ENCODE measurements at places on chromosomes 12 and 14.

- DNase-seq = no peak
Observed at GRCh38 chr14:65101631-65102440, 481 bp downstream of the MAX start.

GRCh38 chr12:14258575-14258940 is 106.9 kb upstream of the ATF7IP start:
- no peak for DNase-seq

DNA sequence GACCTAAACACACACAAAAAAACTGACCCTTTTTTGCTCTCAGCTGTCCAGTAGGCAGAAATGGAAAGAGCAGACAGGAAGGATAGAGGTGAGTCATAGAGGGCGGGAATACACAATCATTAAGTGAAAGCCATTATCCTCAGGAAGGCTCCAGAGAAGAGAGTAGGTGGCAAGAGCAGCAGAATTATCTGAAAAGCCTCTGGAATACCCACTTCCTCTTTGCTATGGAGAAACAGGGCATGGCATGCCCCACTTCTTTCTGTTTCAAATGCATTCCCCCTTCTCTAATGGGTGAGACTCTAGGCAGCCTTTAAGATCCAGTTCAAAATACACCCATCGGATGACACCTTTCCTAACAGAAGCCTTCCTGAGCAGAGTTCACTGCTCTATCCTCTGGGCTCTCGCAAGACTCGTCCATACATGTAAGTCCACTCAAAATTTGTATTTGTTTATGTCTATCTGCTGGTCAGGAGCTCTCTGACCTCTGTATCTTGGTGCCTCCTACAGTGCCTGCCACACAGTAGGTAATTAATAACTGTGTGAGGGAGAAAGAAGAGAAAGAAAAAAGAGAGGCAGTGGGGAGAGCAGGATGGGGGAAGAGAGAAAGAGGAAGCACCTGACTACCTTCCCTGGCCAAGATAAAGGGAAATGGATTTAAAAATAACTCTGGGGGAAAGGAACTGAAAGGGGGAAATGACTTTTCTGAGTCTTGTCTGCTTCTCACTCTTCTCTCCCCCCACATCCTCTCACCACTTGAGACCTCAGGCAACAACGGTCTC is 8.5 kb downstream of the KLHL33 start:
- no peak for DNase-seq

GRCh38 chr12:119288576-119288975 is 46.0 kb upstream of the CCDC60 start:
- DNase-seq = no peak

- no peak for DNase-seq
Observed at GRCh38 chr12:65277994-65278575, 398 bp upstream of the MSRB3 start.

DNA sequence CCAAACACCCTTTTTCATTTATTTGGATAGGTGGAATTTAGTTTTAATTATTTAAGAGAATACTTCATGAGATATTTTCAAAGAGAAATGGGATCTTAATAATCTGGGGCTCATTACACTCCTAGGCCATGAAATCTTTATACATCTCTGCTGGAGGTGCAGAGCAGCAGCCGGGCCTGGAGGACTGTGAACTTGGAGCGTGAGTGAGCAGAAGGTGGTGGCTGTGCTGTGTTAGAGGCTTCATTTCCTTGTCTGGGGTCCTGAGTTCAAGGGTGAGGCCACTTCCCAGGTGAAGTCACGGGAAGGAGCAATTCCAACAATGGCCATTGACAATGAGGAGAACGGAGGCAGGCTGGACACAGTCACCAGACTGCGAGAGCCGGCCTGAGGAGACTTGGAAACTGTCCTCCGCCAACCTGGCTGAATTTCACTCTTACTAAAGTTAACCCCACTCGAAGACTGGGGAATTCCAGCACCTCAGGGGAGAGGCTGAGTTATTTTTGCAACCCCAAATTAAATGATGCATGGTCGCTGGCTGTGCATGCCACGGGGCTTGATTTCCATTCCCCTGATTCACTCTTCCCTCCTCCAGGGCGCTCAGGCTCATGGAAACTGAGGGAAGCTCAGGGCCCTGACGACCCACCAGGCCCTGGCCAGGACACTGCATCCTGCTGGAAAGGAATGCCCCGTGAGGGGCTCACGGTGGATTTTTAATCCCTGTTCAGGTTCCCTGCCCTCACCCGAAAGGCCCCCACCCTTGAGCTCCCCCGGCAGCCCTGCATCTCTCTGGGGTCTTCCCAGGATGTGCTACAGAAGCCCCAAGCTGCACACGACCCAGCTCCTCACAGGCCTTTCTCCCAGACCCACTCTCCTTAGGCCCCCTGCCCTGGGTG is 22.6 kb upstream of the TRAF3 start:
- DNase-seq = no peak

DNA sequence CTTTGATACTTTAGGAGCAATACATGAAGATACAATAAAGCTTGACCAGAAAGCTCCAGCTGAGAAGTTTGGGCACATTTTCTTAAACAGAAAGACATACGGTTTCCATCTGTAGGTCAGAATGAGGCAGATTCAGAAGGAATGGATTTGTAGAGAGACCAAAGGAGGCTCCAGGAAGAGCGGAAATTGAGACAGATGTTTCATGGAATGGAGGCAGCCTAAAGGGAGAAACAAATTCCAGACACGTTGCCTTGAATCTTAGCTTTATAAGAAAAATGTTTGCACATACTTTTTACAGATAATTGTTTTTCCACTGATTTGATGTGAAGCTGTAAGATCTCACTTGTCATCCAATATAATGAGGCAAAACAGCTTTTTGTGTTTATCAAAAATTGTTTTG is 24.8 kb downstream of the EPYC start:
- DNase-seq = no peak

DNA sequence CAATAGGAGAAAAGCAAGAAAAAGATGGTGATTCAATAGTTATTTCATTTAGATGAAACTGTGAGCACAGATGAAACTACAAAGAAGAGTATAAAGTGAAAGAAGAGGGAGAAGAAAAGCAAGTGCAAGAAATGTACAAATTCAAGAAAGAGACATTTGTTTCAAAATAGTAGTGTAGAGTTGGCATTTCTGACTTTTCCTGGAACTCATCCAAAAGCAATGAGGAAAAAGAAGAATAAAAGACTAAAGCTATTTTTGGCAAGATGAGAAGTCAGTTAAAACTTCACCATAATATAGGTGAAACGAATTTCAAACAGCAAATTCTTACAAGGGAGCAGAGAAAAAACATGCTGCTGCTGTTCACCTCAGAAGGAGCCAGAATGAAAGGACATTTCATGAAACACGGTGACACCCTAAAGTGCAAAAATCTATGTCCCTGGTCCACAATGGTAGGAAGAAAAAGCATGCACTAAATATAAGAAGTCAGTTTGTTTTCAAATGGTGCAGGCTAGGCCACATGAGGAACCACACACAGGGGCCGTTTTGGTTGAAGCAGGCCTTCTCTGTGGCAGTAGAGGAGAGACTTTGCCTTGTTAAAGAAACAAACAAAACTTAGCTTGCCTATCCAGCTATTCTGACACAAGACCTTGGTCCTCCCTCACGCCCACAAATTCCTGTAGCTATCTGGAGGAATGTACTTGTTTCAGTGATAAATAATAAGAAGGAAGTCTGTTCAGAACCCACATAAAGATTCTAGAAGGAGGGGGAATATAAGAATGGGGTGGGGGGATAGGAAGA is 11.1 kb upstream of the CMAS start:
- no peak for DNase-seq

DNA sequence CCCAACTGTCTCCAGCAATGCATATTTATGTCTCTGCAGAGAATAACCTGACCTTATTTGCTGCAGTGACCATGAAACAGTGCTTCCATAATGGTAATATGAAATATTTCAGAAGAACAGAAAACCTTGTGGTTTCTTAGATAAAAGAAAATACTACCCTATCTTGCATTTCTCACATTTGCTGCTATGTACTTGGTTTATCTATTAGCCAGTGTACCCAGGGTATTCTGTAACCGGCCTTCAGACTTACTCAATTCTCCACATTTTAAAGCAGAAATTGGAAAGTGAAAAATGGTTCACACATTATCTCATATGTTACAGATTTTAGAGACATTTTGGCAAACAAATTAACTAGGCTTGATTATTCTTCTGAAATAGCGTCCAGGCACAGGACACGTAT is 57.9 kb upstream of the CCDC91 start:
- no peak for DNase-seq

- DNase-seq = no peak
Observed at GRCh38 chr12:73892201-73892600, 645.4 kb upstream of the ATXN7L3B start.

GRCh38 chr14:60093080-60093479 is 1.4 kb downstream of the PCNX4 start:
- no peak for DNase-seq

GRCh38 chr14:88870777-88871176 is 46.3 kb downstream of the TTC8 start:
- DNase-seq = no peak

DNA sequence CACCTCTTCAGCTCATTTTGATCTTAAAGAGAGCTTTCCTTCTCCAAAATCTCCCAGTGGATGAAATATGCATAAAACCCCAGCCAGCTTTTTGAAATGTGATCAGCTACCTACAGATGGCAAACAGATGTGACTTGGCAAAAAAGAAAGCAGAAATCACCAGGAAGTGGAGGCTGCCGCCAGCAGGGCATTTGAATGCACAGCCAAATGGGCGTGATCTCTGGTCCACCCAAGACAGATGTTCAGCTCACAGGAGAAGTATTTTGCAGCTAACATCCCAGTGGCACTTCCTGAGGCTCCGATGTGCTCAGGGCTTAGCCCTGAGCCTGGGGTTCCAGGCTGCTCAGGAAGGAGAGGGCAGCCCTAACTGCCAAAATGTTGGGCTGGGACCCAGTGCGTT is 78.3 kb downstream of the LGMN start:
- DNase-seq = no peak

GRCh38 chr14:54807881-54808280 is 94.7 kb downstream of the GCH1 start:
- no peak for DNase-seq

- no peak for DNase-seq
Observed at GRCh38 chr12:4270831-4271716, 2.5 kb upstream of the CCND2 start.

- no peak for DNase-seq
Observed at GRCh38 chr14:75545907-75546306, 23.6 kb downstream of the BATF start.

GRCh38 chr12:107478881-107479280 is 206.7 kb upstream of the PWP1 start:
- no peak for DNase-seq

DNA sequence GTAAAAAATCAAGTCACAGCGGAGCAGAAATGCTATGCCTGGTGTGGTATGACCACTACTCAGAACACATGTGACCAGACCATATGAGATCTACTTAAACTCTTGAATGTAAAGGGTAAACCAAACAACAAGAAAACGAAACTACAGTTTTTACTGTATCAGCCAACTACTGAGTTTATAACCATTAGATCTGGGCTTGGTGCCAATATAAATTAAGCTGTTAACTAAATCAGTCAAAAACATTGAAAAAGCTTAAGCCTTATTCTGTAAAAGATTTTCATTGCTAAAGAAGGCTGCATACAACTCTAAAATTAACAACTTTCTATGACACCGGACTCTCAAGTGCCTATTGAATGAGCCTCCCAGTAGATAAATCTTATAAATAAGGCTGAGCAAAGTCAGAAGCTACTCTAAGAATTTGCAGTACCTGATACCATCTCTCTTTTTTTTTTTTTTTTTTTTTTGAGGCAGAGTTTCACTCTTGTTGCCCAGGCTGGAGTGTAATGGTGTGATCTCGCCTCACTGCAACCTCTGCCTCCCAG is 35.4 kb downstream of the SPTLC2 start:
- DNase-seq = no peak

DNA sequence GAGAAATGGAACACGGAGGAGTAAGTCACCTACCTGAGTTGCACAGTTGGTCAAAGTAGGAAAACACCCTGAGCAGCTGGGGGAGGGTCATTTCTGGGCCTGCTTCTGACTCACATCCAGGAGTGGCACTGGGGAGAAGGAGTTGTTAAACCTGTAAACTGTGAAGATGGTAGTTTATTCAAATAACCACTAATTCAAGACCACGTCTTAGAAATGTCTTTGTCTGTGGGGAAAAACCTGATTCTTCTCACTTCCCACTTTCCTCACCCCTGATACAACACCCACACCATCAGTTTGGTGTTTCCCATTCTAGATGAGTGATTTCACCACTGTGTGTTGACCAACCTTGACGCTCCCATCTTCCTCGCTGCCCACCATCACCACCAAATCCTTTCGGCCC is 207.1 kb downstream of the ANO4 start:
- DNase-seq = no peak

- DNase-seq = no peak
Observed at GRCh38 chr12:12600659-12601058, 11.0 kb upstream of the CREBL2 start.

- no peak for DNase-seq
Observed at GRCh38 chr12:5977556-5977955, 32.5 kb upstream of the ANO2 start.

DNA sequence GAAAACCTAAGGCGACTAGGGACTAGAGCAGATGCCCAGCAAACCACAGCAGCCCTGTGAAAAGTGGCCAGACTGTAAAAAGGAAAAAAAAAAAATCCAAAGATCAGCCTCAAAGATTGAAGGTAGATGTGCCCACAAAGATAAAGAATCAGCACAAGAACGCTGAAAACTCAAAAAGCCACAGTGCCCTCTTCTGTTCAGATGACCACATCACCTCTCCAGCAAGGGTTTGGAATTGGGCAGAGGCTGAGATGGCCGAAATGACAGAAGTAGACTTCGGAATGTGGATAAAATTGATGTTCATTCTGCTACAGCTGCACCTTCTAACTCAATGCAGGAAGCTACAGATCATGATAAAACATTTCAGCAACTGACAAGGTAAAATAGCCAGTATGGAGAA is 154.4 kb downstream of the GPHN start:
- no peak for DNase-seq

- no peak for DNase-seq
Observed at GRCh38 chr14:102131741-102132140, 8.0 kb upstream of the WDR20 start.

- DNase-seq = no peak
Observed at GRCh38 chr12:96711364-96711763, 195.7 kb upstream of the NEDD1 start.

- DNase-seq = no peak
Observed at GRCh38 chr14:60722357-60723115, 1.6 kb downstream of the SIX4 start.

- no peak for DNase-seq
Observed at GRCh38 chr14:81625343-81625742, 91.7 kb upstream of the SEL1L start.

- no peak for DNase-seq
Observed at GRCh38 chr12:24798335-24798734, 150.6 kb downstream of the BCAT1 start.

DNA sequence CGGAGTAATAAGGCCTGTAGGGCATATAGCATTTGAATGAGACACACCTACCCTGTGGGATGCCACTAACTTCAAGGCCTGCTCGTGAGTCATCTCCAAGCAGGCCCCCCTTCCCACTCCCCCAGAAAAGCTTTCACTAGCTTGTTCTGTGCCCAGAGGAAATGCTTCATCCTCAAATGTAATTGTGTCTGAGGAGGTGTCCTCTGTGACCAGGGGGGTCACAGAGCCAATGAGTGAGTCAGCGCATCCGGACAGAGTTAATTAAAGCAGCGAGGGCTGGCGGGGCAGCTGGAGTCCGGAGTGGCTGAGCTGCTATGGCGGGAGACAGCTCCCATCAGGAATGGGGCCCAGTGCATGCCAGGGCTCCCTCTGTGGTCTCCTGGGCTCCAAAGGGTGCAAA is 27.0 kb upstream of the ESRRB start:
- DNase-seq = no peak
